ENCODE measurements at places on chromosomes 12 and 14. TPM values are rescaled to one million over a fixed set of nuclear protein-coding genes. Genes with fewer than 3 reads are reported as not detected.

RFLNA gene
- total RNA-seq, result not detected

ZDHHC22 gene
- not detected for total RNA-seq

MYO1H gene
- not detected for total RNA-seq

SDS gene
- total RNA-seq, result not detected

PKP2 gene
- total RNA-seq, result 1.3 TPM

PLXNC1 gene
- 0.80 TPM for total RNA-seq

PTPN11 gene
- total RNA-seq, result 65.5 TPM

OVCH1 gene
- total RNA-seq, result not detected

CRACR2A gene
- total RNA-seq, result 11.6 TPM

MUCL1 gene
- not detected for total RNA-seq

KCNJ8 gene
- not detected for total RNA-seq

HOXC9 gene
- not detected for total RNA-seq

OTUB2 gene
- total RNA-seq, result 2.6 TPM

TIGAR gene
- 20.4 TPM for total RNA-seq

ZC2HC1C gene
- 1.3 TPM for total RNA-seq

TAS2R8 gene
- not detected for total RNA-seq

CLEC9A gene
- not detected for total RNA-seq

CABP1 gene
- not detected for total RNA-seq

GYS2 gene
- total RNA-seq, result not detected

SMIM41 gene
- total RNA-seq, result not detected

IL31 gene
- not detected for total RNA-seq

KRT74 gene
- not detected for total RNA-seq

TAS2R31 gene
- total RNA-seq, result 0.15 TPM

PNP gene
- 214 TPM for total RNA-seq

FAM181A gene
- total RNA-seq, result not detected

HOXC6 gene
- not detected for total RNA-seq

MSI1 gene
- total RNA-seq, result not detected

Measured in mammary microvascular endothelial cell (primary cell).